ENCODE measurements at places on chromosomes 1 and 21. TPM values are rescaled to one million over a fixed set of nuclear protein-coding genes. Genes with fewer than 3 reads are reported as not detected.

VPS13D gene
- 106 TPM for total RNA-seq

DNA sequence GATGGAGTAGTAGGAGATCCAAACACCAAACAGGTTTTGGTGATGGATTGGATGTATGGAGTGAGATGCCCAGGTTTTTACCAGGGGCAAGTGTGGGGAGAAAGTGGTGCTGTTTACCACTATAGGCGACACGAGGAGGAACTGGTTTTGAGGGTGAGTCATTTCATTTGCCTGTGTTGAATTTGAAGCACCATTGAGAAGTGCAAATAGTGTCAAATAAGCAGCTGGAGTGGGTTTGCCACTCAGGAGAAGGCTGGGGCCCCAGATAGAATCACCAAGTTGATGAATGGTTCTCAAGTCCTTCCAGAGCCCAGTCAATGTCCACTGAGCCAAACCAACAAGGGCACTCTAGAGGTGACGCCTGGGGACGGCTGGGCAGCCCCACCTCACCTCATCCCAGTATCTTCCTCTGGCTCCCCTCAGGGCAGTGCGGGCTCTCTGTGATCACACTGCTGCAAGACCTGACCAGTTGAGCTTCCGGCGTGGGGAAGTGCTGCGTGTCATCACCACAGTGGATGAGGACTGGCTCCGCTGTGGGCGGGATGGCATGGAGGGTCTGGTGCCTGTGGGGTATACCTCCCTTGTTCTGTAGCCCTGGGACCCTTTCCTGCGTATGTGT, 9.4 kb downstream of the RUSC1 start:
- H3K4me3 ChIP-seq: no peak overlapping the region
- DNase-seq: no peak
- no peaks in the 10 kb centered on the region for H3K4me1 ChIP-seq

- no peak for DNase-seq
- H3K4me3 ChIP-seq: no peak overlapping the region
- peaks cover 100% of the 10 kb centered on the region for H3K4me1 ChIP-seq
- H3K27ac ChIP-seq: peak overlapping the region; percentile 66
- H3K36me3 ChIP-seq: no peaks in the 10 kb centered on the region
Observed at GRCh38 chr1:27594564-27595510, 9.1 kb downstream of the AHDC1 start.

DNA sequence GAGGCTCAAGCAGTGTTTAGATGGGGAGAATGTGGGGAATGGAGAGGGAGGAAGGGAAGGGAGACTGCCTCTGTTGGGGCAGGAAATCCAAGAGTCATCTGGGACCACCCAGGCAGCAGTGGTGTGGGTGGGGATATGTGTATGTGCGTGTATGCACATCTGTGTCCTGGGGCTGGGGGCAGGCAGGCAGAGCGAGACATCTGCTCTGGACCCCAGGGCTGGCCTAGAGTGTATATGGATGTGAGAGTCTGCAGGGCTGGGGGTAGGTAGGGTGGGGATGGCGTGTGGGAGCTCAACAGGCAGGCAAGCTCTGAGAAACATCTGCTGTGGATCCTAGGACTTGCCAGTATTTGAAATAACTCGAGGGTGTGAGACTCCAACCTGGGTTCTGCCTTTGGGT, 3.5 kb downstream of the PTCH2 start:
- no peaks in the 10 kb centered on the region for H3K36me3 ChIP-seq
- H3K4me1 ChIP-seq: peaks cover 21% of the 10 kb centered on the region
- no peak for DNase-seq
- no peaks in the 10 kb centered on the region for H3K27me3 ChIP-seq

DNA sequence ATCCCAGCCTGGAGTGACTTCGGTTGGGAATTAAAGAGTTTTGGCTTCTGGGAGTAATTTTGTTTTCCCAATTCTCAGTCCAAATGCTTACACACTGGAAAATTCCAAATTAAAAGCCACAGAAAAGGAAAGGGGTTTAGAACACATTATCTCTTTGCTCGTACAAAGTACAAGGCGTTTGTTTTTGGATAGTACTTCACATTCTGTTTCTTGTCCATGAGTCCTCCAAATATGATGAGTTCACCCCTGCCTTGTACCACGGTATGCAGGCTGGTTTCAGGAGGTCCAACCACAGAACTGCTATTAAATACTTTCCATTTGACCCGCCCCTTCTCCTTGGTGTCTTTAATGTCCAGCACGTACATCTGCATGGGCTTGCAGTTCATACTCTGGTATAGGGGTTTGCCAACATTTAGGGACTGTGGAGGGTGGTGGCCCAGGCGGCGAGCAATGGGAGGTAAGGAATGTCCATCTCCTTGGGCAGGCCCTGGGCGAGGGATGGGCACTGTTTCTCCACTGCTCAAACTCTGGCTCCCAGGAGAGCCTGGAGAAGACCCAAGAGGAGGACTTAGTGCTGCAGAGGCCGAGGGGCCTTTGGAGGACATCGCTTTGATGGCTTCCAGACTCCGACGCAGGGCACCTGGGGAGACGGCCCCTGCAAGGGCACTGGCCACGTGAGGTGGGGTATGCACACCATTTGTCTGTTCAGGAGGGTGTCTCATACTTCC, 13.7 kb upstream of the CPLANE2 start:
- H3K27me3 ChIP-seq: no peaks in the 10 kb centered on the region
- no peak overlapping the region for H3K4me3 ChIP-seq
- H3K36me3 ChIP-seq: peaks cover 47% of the 10 kb centered on the region
- H3K27ac ChIP-seq: peak overlapping the region; percentile 47
- no peak for DNase-seq

KTI12 gene
- 4.0 TPM for total RNA-seq

- no peaks in the 10 kb centered on the region for H3K27me3 ChIP-seq
- no peak for DNase-seq
- peaks cover 38% of the 10 kb centered on the region for H3K4me1 ChIP-seq
Observed at GRCh38 chr1:212235857-212236256, 49.4 kb upstream of the PPP2R5A start.

PDC gene
- not detected for total RNA-seq

DNA sequence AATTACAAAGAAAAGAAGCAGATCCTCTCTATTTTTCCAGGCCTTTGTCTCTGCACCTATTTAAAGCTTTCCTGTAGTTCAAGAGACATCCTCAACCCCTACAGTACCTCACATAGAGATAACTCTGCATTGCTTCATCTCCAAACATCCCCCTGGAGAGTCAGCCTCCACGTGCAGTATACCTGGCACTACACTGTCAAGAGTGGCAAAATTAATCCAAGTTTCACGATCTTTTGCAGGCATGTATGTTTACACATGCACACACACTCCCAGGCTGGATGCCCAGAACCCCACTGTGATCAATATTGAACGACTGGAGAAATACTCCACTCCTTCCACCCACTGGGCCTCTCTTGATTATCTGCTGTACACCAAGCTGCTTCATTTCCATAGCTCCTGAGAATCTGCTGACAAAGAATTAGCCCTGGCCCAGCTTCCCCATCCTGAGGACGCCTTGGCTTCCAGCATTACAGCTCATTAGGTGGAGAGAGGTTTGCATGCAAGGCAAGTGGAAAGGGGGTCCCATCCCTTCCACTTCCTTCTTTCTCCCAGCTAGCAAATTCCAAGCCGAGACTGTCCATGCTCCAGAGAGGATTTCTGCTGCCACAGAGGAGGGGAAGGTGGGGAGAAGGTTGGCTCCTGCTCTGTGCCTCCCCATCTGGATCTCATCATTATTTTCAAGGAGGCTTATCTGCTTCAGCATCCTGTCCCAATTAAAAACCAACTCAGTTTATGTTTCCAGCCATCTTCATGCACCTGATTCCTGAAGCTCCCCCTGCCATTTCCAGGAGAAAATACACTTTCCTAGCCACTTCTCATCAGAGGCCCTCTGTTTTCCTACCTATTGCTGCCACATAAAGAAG, 66.5 kb upstream of the GOLT1A start:
- peaks cover 90% of the 10 kb centered on the region for H3K4me1 ChIP-seq
- H3K27ac ChIP-seq: no peak overlapping the region

- no peaks in the 10 kb centered on the region for H3K36me3 ChIP-seq
- DNase-seq: no peak
- H3K27me3 ChIP-seq: no peaks in the 10 kb centered on the region
Observed at GRCh38 chr1:7642781-7643529, 128.1 kb upstream of the VAMP3 start.

DNA sequence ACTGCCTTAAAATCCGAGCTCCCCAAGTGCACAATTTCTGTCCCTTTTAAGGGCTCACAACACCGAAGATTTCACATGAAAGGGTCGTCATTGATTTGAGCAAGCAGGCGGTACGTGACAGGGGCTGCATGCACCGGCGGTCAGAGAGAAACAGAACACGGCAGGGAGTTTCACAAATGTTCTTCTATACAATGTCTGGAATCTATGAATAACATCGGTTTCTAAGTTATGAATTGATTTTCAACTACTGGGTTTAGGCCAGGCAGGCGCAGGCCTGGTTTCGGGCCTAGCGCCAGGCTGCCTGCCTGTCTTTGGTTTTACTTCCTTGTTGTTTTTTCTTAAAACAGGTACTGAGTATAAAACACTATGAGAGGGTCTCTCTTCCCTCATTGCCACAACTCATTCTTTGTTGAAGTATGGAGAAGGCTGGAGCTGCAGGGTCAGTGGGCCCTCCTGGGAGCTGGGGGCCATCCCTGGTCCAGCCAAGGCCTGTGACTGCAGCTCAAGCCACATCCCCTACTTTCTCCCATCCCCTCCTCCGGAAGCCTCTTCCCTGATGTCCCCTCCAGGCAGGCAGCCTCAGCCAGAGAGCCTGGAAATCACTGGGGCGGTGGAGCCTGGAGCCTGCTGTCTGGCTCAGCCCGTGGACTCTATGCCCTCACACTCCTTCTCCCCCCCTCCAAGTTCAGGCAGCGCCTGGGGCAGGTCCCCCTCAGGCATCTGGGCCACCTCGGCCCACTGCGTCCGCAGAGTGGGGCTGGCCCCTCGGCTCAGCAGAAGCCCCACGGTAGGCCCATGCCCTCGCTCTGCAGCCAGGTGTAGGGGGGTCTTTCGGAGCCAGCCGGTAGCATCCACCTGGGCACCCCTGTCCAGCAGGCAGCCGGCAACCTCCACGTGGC, 2.4 kb downstream of the ANKRD65 start:
- no peaks in the 10 kb centered on the region for H3K36me3 ChIP-seq
- no peak for DNase-seq
- H3K4me3 ChIP-seq: no peak overlapping the region
- H3K4me1 ChIP-seq: peaks cover 11% of the 10 kb centered on the region

DNA sequence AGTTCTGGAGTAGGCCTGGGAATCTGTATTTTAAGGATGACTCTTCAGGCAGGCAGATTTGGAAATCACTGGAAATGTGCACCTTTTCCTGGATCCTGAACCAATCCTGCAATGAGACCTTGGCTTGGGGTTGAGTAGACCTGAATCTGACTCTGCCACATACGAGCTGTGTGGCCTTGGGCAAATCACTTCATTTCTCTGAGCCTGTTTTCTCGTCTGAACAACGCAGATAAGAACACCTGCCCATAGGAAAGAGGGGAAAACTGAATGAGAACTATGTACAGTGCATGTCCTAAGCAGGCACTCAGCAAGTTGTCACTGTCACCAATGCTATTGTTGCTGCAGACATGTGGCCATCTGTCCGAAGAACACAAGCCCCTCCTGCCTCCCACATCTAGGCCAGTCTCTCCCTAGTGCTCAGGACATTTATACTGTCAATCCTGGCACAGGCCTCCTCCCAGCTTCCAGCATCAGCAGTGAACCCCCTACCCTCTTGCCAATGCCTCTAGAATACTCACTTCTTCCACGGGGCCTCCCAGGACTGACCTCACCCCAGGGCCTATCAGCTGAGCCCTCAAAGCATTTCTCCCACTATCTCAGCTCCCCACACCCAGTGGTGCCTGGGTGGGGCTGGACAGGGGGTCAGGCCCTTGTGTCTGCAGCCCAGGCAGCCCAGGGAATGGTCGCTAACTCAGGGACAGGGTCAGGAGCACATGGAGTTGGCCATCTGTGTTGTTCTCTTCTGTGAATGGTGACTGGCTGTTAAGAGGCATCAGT, 88.8 kb upstream of the ZBTB40 start:
- no peaks in the 10 kb centered on the region for H3K4me1 ChIP-seq
- no peaks in the 10 kb centered on the region for H3K27me3 ChIP-seq
- no peak overlapping the region for H3K4me3 ChIP-seq
- no peaks in the 10 kb centered on the region for H3K36me3 ChIP-seq
- DNase-seq: no peak
- no peak overlapping the region for H3K27ac ChIP-seq

CELA2A gene
- total RNA-seq: 0.85 TPM

DNA sequence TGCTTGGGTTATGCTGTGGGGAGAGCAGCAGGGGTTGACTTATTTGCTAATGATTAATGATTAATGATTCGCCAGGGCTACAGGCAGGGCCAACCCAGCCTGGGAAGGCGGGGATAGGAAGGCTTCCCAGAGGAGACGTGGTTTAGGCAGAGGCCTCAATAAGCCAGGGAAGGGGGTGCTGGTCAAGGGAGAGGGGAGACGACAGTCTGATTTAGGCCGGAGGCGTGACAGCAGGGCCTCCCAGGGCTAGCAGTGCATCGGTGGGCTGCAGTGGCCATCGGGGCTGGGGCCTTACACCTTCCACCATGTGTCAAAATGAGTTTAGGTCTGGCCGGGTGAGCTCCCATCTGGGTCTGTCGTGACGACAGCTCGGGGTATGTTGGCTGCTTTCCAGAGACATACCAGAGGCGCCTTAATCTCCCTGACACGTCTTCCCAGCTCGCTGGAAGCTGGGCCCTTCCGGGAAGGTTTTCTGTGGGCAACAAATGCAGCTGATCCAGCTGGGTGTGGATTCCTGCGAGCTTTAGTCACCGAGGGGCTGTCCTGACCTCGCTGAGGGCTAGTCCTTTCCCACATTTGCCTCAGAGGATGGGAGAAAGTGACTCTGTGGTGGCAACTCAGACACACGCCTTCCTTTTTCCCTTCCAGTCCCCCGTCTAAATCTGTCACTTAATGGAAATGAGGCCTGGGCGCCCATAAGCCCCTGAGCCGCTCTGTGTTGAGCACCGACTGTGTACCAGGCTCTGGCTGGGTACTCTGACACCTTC, 3.7 kb upstream of the SLC1A7 start:
- DNase-seq: peak; percentile 30
- no peak overlapping the region for H3K4me3 ChIP-seq
- no peaks in the 10 kb centered on the region for H3K36me3 ChIP-seq
- no peaks in the 10 kb centered on the region for H3K27me3 ChIP-seq
- peak overlapping the region; percentile 74 for H3K27ac ChIP-seq

UBXN10 gene
- 0.71 TPM for total RNA-seq

GRCh38 chr1:18352636-18353265, 128.0 kb upstream of the KLHDC7A start:
- H3K36me3 ChIP-seq: no peaks in the 10 kb centered on the region
- no peaks in the 10 kb centered on the region for H3K4me1 ChIP-seq
- no peak for DNase-seq

All from heart right ventricle (tissue), 16 donors.